ENCODE measurements at places on chromosomes 6 and 20. TPM values are rescaled to one million over a fixed set of nuclear protein-coding genes. Genes with fewer than 3 reads are reported as not detected.

The PNPLA1 gene
- not detected for total RNA-seq

The SNAP25 gene
- 1.6 TPM for total RNA-seq

The ZFP57 gene
- not detected for total RNA-seq

The DEFB115 gene
- not detected for total RNA-seq

The PPP1R16B gene
- not detected for total RNA-seq

- no peak overlapping the region for H3K27ac ChIP-seq
- H3K4me1 ChIP-seq: peaks cover 9% of the 10 kb centered on the region
- DNase-seq: no peak
- H3K4me3 ChIP-seq: no peak overlapping the region
Measured at GRCh38 chr6:134902936-134903335, 47.0 kb downstream of the ALDH8A1 start.

DNA sequence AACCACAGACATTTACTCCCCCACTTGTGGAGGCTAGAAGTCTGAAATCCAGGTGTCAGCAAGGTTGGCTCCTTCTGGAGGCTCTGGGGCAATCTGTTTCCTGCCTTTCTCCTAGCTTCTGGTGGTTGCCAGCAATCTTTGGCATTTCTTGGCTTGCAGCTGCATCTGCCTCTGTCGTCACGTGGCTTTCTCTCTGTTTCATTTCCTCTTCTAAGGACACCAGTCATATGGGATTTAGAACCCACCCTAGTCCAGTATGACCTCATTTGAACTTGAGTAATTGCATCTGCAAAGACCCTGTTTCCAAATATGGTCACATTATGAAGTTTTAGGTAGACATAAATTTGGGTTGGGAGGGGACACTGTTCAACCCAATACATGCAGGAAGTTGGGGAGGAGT, 56.2 kb upstream of the EPB41L1 start:
- DNase-seq: no peak
- no peaks in the 10 kb centered on the region for H3K36me3 ChIP-seq
- no peak overlapping the region for H3K4me3 ChIP-seq
- peak overlapping the region; percentile 3 for H3K27ac ChIP-seq

DNA sequence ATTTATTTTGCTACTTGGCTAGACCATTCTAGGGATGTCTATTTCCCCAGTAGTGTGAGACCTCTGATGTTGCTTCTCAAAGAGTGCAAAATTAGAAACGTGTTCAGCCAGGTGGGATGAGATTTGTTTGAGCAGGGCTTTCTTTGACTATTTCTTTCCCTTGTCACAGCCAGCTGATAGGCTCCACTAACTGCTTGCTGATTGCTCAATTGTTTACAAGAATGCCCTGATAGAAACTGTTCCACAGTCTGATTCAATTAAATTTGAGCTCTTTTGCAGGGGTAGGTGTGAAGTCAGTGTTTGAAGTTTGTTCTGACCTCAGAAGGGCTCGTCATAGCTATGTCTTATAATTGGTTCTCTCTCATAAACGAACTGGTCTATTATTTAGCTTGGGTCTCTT, 220.5 kb downstream of the FNDC1 start:
- H3K36me3 ChIP-seq: no peaks in the 10 kb centered on the region
- no peak overlapping the region for H3K27ac ChIP-seq
- H3K4me3 ChIP-seq: no peak overlapping the region
- no peaks in the 10 kb centered on the region for H3K27me3 ChIP-seq
- no peak for DNase-seq

GRCh38 chr6:8282380-8282779, 153.0 kb downstream of the SLC35B3 start:
- no peak overlapping the region for H3K27ac ChIP-seq
- H3K4me3 ChIP-seq: no peak overlapping the region
- DNase-seq: no peak
- no peaks in the 10 kb centered on the region for H3K36me3 ChIP-seq

DNA sequence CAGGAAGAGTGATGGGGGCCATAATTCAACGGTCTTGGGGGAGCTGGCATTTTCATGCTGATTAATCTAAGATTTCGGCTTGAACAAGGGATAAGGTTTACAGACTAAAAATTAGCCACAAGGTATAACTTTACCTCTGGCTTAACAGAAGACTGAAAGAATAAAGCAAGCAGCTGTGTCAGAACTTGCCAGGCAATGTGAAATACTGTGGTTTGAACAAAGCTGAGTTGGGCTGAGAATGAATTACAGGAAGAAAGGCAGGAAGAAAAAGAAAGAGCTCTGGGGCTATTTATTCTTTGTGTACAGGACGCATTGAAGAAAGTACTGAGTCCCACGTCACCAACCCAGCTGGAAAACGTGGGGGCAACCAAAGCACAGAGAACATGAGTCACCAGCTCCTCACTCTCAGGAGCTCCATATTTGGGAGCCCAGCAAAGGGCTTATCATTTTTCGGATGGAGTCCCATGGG, 121.5 kb upstream of the NEDD9 start:
- H3K27me3 ChIP-seq: no peaks in the 10 kb centered on the region
- H3K4me3 ChIP-seq: no peak overlapping the region
- DNase-seq: no peak
- H3K4me1 ChIP-seq: peaks cover 40% of the 10 kb centered on the region
- H3K36me3 ChIP-seq: no peaks in the 10 kb centered on the region

- H3K4me3 ChIP-seq: no peak overlapping the region
- peaks cover 11% of the 10 kb centered on the region for H3K4me1 ChIP-seq
- no peaks in the 10 kb centered on the region for H3K27me3 ChIP-seq
- H3K27ac ChIP-seq: no peak overlapping the region
Measured at GRCh38 chr6:92538275-92538674, 881.1 kb downstream of the EPHA7 start.

DNA sequence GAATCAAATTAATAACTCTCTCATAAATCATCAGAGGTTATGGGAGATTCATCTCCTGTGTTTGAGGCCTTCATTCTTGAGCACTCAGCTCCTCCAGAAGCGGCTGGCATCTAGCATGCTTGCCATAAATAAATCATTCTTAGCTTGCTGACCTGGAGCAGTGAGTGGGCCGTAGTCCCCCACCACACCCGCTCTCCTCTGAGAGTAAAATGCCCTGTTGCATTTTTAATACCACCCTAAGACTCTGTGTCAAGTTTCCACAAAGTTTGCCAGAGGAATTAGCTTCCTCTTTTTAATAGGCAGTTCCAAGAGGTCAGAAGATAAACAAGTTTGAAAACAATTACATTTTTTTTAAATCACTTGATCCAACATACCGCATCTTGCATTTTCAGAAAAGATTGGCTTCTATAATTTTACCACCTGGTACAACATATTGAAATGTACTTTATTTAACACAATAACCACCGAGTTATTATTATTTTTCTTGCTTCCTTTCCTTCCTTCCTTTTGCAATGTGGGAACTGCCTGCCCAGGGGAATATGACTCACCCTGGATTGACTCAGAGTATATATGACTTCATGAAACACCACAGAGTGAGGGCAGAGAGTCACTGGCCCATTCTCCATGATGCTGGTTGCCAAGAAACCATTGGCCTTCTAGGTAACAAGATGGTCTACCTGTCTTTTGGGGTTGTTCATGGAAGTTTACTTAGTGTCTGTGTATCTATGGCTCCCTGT, 29.4 kb upstream of the CLIC5 start:
- peak overlapping the region; percentile 75 for H3K27ac ChIP-seq
- H3K27me3 ChIP-seq: no peaks in the 10 kb centered on the region
- no peaks in the 10 kb centered on the region for H3K36me3 ChIP-seq

DNA sequence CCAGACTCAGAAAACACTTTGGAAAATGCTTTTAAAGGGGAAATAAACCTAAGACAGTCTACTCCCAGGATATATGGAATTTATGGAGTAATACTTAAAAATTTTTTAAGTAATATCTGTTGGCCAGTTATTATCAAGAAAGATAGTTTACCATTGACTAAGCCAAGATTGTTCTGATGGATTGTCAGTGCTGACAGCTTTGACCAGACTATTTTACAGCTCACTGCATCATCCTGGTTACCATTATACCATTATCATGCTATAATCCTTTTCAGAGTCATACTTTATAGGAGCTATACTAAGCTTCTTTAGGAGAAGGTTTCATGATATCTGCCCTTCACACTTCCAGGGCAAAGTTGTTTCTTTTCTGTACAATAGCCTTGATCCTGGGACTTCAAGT, 16.5 kb downstream of the GTF2H5 start:
- H3K27ac ChIP-seq: no peak overlapping the region
- no peak overlapping the region for H3K4me3 ChIP-seq
- peaks cover 37% of the 10 kb centered on the region for H3K36me3 ChIP-seq
- peaks cover 22% of the 10 kb centered on the region for H3K4me1 ChIP-seq
- no peak for DNase-seq

GRCh38 chr6:25485821-25486534, 166.0 kb upstream of the SCGN start:
- no peak overlapping the region for H3K27ac ChIP-seq
- H3K27me3 ChIP-seq: no peaks in the 10 kb centered on the region
- H3K4me3 ChIP-seq: no peak overlapping the region
- peaks cover 7% of the 10 kb centered on the region for H3K4me1 ChIP-seq
- H3K36me3 ChIP-seq: peaks cover 5% of the 10 kb centered on the region
- no peak for DNase-seq

- H3K27ac ChIP-seq: no peak overlapping the region
- H3K4me3 ChIP-seq: no peak overlapping the region
- no peak for DNase-seq
- H3K27me3 ChIP-seq: no peaks in the 10 kb centered on the region
- H3K4me1 ChIP-seq: peaks cover 12% of the 10 kb centered on the region
Measured at GRCh38 chr6:56364827-56365339, 117.5 kb upstream of the COL21A1 start.

GRCh38 chr20:57402206-57403125, 11.3 kb downstream of the RBM38 start:
- DNase-seq: no peak
- H3K27ac ChIP-seq: no peak overlapping the region
- peaks cover 30% of the 10 kb centered on the region for H3K4me1 ChIP-seq
- no peaks in the 10 kb centered on the region for H3K27me3 ChIP-seq
- H3K4me3 ChIP-seq: no peak overlapping the region

DNA sequence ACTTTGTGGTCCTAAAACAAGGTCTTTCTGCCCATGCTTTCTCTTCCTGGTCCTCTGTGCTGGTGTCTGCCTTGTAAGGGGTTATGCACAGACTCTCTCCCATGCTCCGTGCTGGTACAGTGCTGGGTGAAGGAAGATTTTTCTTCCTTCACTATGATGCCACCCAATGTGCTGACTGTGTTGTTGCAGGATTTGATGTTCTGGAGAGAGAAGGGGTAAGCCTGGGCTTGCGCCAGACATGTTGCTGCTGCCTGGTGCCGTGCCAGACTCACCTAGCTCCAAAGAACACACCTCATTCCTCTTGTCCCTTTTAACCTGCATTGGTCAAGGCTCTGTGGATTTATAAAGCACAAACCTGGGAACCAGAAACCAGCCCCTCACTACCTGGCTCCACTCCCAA, 28.4 kb upstream of the ARMH2 start:
- no peak overlapping the region for H3K4me3 ChIP-seq
- H3K27ac ChIP-seq: no peak overlapping the region
- peaks cover 2% of the 10 kb centered on the region for H3K36me3 ChIP-seq
- DNase-seq: no peak
- H3K4me1 ChIP-seq: peaks cover 37% of the 10 kb centered on the region

GRCh38 chr6:25832307-25832662, 433 bp upstream of the SLC17A1 start:
- no peak for DNase-seq
- no peak overlapping the region for H3K27ac ChIP-seq
- H3K36me3 ChIP-seq: no peaks in the 10 kb centered on the region
- H3K27me3 ChIP-seq: peaks cover 19% of the 10 kb centered on the region

- H3K27me3 ChIP-seq: peaks cover 11% of the 10 kb centered on the region
- H3K4me3 ChIP-seq: no peak overlapping the region
- no peaks in the 10 kb centered on the region for H3K36me3 ChIP-seq
- no peak for DNase-seq
Measured at GRCh38 chr6:14621518-14621917, 503.9 kb downstream of the CD83 start.

- peaks cover 2% of the 10 kb centered on the region for H3K36me3 ChIP-seq
- peaks cover 68% of the 10 kb centered on the region for H3K27me3 ChIP-seq
- peaks cover 41% of the 10 kb centered on the region for H3K4me1 ChIP-seq
- H3K4me3 ChIP-seq: no peak overlapping the region
Measured at GRCh38 chr20:21508230-21509078, 5.4 kb downstream of the NKX2-2 start.

DNA sequence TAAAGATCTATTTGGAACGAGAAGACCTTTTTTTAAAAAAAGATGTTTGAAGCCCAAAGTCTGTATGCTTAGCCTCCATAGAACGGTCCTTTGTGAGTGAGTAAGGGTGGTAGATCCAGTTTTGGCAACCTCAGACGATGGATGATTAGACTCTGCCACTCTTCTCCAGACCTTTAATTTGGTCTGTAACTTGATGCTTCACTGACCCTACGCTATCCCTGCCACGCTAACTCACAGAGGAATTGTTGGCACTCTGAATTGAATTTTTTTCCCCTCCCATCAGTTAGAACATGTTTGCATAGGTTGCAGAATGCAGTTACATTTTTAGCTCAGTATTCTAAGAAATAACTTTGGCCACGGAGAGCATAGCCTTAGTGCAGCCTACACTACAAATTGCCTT, 15.8 kb upstream of the DEK start:
- H3K4me1 ChIP-seq: peaks cover 25% of the 10 kb centered on the region
- no peak overlapping the region for H3K27ac ChIP-seq
- DNase-seq: no peak
- no peak overlapping the region for H3K4me3 ChIP-seq
- H3K36me3 ChIP-seq: no peaks in the 10 kb centered on the region

- DNase-seq: no peak
- H3K4me1 ChIP-seq: no peaks in the 10 kb centered on the region
- no peak overlapping the region for H3K27ac ChIP-seq
- H3K4me3 ChIP-seq: no peak overlapping the region
- H3K36me3 ChIP-seq: no peaks in the 10 kb centered on the region
- peaks cover 8% of the 10 kb centered on the region for H3K27me3 ChIP-seq
Measured at GRCh38 chr6:142266060-142266459, 35.7 kb upstream of the ADGRG6 start.

DNA sequence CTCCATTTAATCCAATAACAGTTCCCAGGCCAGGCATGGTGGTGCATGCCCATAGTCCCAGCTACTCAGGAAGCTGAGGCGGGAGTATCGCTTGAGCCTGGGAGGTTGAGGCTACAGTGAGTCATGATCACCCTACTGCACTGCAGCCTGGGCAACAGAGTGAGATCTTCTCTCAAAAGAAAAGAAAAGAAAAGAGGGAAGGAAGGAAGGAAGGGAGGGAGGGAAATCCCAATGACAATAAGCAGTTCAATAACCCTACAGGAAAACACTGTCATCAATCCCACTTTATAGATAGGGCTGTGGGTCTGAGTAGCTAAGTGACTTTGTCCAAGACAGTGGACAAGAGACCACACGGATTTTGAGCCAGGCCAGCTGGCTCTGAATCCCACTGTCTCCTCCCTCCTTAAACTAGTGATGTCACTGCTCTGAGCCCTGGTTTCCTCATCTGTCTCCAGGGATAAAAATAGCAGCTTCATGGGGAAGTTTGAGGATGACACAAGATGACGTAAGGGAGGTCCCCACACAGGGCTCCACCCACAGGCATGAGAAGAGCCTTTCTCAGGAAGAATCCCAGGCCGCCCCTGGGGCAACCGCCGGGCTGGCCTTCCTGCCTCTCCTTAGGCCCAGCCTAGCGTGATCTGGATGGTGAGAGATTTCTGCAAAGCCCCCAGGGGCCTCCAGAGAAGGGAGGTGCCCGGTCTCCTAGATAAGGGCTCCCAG, 7.2 kb upstream of the TRIB3 start:
- peak overlapping the region; percentile 42 for H3K27ac ChIP-seq
- DNase-seq: no peak
- no peak overlapping the region for H3K4me3 ChIP-seq

All from osteocyte (in vitro differentiated cells).